ENCODE measurements at places on chromosomes 1 and 21. TPM values are rescaled to one million over a fixed set of nuclear protein-coding genes. Genes with fewer than 3 reads are reported as not detected.

KIF14 gene
- total RNA-seq, result 8.8 TPM

CFHR4 gene
- not detected for total RNA-seq

FCRL6 gene
- not detected for total RNA-seq

RPL5 gene
- total RNA-seq, result 1,003 TPM

ZNHIT6 gene
- total RNA-seq, result 10.7 TPM

NR0B2 gene
- not detected for total RNA-seq

AIRE gene
- total RNA-seq, result under 0.01 TPM

MSH4 gene
- 0.59 TPM for total RNA-seq

TMEM269 gene
- not detected for total RNA-seq

LELP1 gene
- not detected for total RNA-seq

TSACC gene
- total RNA-seq, result not detected

KRTAP19-1 gene
- not detected for total RNA-seq

SUSD4 gene
- under 0.01 TPM for total RNA-seq

C1orf21 gene
- 28.5 TPM for total RNA-seq

ZYG11B gene
- total RNA-seq, result 39.6 TPM

PTPN22 gene
- 1.5 TPM for total RNA-seq

OLIG2 gene
- total RNA-seq, result not detected

FAM131C gene
- total RNA-seq, result under 0.01 TPM

GNG4 gene
- 0.83 TPM for total RNA-seq

LORICRIN gene
- not detected for total RNA-seq

C1orf198 gene
- total RNA-seq, result 41.4 TPM

AMY1A gene
- total RNA-seq, result not detected

TSNAX gene
- total RNA-seq, result 45.1 TPM

VANGL2 gene
- total RNA-seq, result under 0.01 TPM

CDC14A gene
- total RNA-seq, result 4.2 TPM

GPR25 gene
- total RNA-seq, result not detected

NUDT4B gene
- 10.4 TPM for total RNA-seq

TSPAN1 gene
- not detected for total RNA-seq

AK5 gene
- 10.6 TPM for total RNA-seq

F11R gene
- 23.2 TPM for total RNA-seq

MYCL gene
- total RNA-seq, result 2.1 TPM

DNAH14 gene
- total RNA-seq, result 27.2 TPM

SLC30A10 gene
- under 0.01 TPM for total RNA-seq

EFNA1 gene
- 0.37 TPM for total RNA-seq

OR2T11 gene
- total RNA-seq, result not detected

KRTAP22-2 gene
- total RNA-seq, result not detected

LYSMD1 gene
- 4.8 TPM for total RNA-seq

OR2C3 gene
- total RNA-seq, result under 0.01 TPM

ACTA1 gene
- 0.14 TPM for total RNA-seq

SLC6A17 gene
- 0.60 TPM for total RNA-seq

CASZ1 gene
- under 0.01 TPM for total RNA-seq

All from smooth muscle cell of the umbilical artery (primary cell).